Breast epithelium (tissue), 4 donors: ENCODE measurements at places on chromosomes 3 and 15. TPM values are rescaled to one million over a fixed set of nuclear protein-coding genes. Genes with fewer than 3 reads are reported as not detected.

DNA sequence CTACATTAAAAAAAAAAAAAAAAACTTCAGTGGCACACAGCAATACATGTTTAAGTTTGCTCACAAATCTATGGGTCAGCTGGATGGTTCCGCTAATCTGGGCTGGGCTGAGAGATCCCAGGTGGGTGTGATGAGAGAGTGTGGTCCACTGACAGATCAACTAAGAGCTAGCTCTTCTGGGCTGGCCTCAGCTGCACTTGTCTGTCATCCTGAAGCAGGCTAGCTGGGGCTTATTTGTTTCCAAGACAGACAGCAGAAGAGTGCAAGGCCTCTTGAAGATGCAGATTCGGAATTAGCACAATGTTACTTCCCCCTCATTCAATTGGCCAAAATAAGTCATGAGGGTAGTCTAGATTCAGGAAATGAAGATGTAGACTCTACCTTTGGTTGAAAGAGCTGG is 56.5 kb downstream of the SIDT1 start:
- no peaks in the 10 kb centered on the region for H3K27me3 ChIP-seq
- H3K36me3 ChIP-seq, result no peaks in the 10 kb centered on the region
- H3K27ac ChIP-seq, result no peak overlapping the region
- H3K4me3 ChIP-seq, result no peak overlapping the region
- no peak for DNase-seq
- H3K4me1 ChIP-seq, result no peaks in the 10 kb centered on the region

DNA sequence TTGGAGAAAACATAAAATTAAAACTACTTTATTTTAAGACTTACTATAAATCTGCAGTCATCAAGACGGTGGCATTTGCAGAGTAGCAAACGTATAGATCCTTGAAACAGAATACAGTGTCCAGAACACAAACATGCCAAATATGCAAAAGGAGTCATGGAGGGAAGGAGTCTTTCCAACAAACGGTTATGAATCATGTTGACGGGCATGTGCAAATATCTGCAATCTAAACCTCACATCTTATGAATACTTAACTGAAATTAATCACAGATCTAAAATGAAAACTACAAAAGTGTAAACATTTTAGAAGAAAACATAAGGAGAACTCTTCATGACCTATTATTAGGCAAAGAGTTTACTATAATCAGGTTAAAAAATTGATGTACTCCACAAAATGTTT is 69.4 kb downstream of the TFRC start:
- DNase-seq, result no peak
- H3K4me1 ChIP-seq, result no peaks in the 10 kb centered on the region
- no peaks in the 10 kb centered on the region for H3K36me3 ChIP-seq
- H3K27ac ChIP-seq, result no peak overlapping the region
- H3K4me3 ChIP-seq, result no peak overlapping the region

- no peaks in the 10 kb centered on the region for H3K4me1 ChIP-seq
- no peaks in the 10 kb centered on the region for H3K36me3 ChIP-seq
- H3K4me3 ChIP-seq, result no peak overlapping the region
- H3K27me3 ChIP-seq, result no peaks in the 10 kb centered on the region
Measured at GRCh38 chr3:132892956-132893355, 145.2 kb upstream of the TMEM108 start.

GRCh38 chr3:122299872-122300460 is 25.1 kb upstream of the CSTA start:
- DNase-seq, result no peak
- H3K27me3 ChIP-seq, result no peaks in the 10 kb centered on the region
- no peak overlapping the region for H3K4me3 ChIP-seq
- no peaks in the 10 kb centered on the region for H3K36me3 ChIP-seq
- H3K4me1 ChIP-seq, result no peaks in the 10 kb centered on the region

- H3K36me3 ChIP-seq, result no peaks in the 10 kb centered on the region
- no peaks in the 10 kb centered on the region for H3K4me1 ChIP-seq
- no peak overlapping the region for H3K27ac ChIP-seq
- DNase-seq, result no peak
Measured at GRCh38 chr3:30353711-30354467, 252.5 kb upstream of the TGFBR2 start.

- H3K4me1 ChIP-seq, result no peaks in the 10 kb centered on the region
- no peak overlapping the region for H3K4me3 ChIP-seq
- DNase-seq, result no peak
- no peaks in the 10 kb centered on the region for H3K36me3 ChIP-seq
- no peak overlapping the region for H3K27ac ChIP-seq
- H3K27me3 ChIP-seq, result no peaks in the 10 kb centered on the region
Measured at GRCh38 chr3:156593814-156594213, 38.9 kb upstream of the SSR3 start.

- no peaks in the 10 kb centered on the region for H3K4me1 ChIP-seq
- H3K27ac ChIP-seq, result no peak overlapping the region
- no peaks in the 10 kb centered on the region for H3K27me3 ChIP-seq
- H3K4me3 ChIP-seq, result no peak overlapping the region
- no peak for DNase-seq
Measured at GRCh38 chr15:100588638-100589242, 13.2 kb downstream of the LINS1 start.

DNA sequence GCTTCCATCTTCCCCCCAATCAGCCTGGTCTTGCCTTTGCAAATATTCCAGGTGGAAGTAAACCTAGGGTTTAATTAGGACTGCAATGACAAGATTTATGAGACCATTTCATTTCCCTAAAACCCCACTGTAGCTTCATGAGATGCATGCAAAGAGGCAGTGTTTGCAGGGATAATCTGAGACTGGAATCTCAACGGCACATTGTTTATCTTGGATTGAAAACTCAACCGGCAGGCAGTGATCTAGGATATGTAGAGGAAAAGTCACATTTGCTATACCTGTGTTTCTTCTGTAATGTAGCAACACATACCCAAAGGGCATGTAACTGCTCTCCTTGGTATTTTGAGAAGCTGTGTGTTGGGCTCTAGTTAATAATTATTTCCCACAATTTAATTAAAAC is 18.7 kb upstream of the CLSTN2 start:
- no peaks in the 10 kb centered on the region for H3K36me3 ChIP-seq
- no peaks in the 10 kb centered on the region for H3K27me3 ChIP-seq
- no peaks in the 10 kb centered on the region for H3K4me1 ChIP-seq
- no peak overlapping the region for H3K27ac ChIP-seq

GRCh38 chr3:126464997-126465396 is 10.7 kb downstream of the ZXDC start:
- no peak overlapping the region for H3K27ac ChIP-seq
- no peaks in the 10 kb centered on the region for H3K27me3 ChIP-seq
- H3K4me1 ChIP-seq, result no peaks in the 10 kb centered on the region
- H3K36me3 ChIP-seq, result peaks cover 4% of the 10 kb centered on the region

DNA sequence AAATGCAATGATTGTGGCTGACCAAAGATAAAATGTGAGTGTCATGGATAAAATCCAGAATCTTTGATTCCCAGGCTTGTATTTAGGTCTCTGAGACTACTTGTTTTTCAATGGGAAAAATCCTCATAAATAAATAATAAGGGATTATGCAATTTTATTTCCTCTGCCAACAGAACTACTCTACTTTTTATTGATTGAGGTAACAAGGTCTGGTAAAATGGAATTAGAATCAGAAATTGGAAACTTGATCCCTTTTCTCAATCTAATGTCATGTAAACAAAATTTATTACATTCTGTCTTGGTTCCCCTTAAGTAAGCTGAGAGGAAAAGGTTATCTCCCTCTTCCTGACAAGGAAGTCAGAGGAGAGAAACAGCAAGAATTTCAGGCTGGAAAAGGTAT is 48.3 kb upstream of the CCDC50 start:
- no peaks in the 10 kb centered on the region for H3K36me3 ChIP-seq
- H3K27ac ChIP-seq, result no peak overlapping the region
- no peaks in the 10 kb centered on the region for H3K27me3 ChIP-seq
- H3K4me3 ChIP-seq, result no peak overlapping the region
- H3K4me1 ChIP-seq, result no peaks in the 10 kb centered on the region

- peaks cover 3% of the 10 kb centered on the region for H3K4me1 ChIP-seq
- H3K4me3 ChIP-seq, result no peak overlapping the region
- no peak for DNase-seq
- H3K36me3 ChIP-seq, result no peaks in the 10 kb centered on the region
- H3K27me3 ChIP-seq, result no peaks in the 10 kb centered on the region
Measured at GRCh38 chr3:158748237-158748828, 16.1 kb upstream of the RARRES1 start.

DNA sequence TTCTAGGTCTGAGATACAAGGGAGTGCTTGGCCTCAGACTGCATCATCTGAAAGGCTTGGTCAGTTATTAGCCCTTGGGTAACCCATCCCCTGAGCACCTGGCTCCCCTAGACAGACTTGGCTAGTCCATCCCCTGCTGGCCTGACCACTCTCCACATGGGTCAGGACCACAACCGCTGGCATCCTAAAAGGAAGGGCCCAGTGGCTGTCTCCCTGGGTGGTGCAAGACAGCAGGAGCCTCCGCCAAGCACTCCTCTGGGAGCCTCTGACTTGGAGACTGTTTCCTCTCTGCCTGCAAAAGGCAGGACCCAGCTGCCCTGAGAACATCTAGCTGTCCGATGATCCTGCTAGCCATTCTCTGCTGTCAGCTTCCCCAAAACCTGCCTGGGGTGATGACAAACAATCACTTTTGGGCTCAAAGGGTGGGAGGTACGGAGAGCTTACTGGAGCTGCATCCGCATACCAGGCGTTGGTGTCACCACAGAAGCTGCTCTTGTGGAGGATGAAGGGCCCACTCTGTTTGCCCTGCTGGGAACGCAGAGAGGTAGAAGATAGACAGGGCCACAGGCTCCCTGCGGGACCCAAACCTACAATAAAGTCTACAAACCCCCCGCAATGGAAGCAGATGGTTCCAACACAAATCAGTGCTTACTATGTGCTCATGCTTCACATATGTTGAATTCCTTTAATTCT is 108.0 kb upstream of the PRR20G start:
- no peaks in the 10 kb centered on the region for H3K27me3 ChIP-seq
- no peaks in the 10 kb centered on the region for H3K4me1 ChIP-seq
- H3K4me3 ChIP-seq, result no peak overlapping the region

The DOCK3 gene
- total RNA-seq, result 0.73 TPM

The GPR160 gene
- 4.2 TPM for total RNA-seq

The ANKUB1 gene
- not detected for total RNA-seq

The ATP10A gene
- total RNA-seq, result 6.4 TPM

The ALPK3 gene
- total RNA-seq, result 2.6 TPM

The CYP8B1 gene
- not detected for total RNA-seq

The PIERCE2 gene
- 4.3 TPM for total RNA-seq

The BNC1 gene
- 10.7 TPM for total RNA-seq

The ATP13A4 gene
- total RNA-seq, result 36.6 TPM

The RASGRP1 gene
- total RNA-seq, result 4.8 TPM
